ENCODE measurements at places on chromosomes 5 and 9. TPM values are rescaled to one million over a fixed set of nuclear protein-coding genes. Genes with fewer than 3 reads are reported as not detected.

DNA sequence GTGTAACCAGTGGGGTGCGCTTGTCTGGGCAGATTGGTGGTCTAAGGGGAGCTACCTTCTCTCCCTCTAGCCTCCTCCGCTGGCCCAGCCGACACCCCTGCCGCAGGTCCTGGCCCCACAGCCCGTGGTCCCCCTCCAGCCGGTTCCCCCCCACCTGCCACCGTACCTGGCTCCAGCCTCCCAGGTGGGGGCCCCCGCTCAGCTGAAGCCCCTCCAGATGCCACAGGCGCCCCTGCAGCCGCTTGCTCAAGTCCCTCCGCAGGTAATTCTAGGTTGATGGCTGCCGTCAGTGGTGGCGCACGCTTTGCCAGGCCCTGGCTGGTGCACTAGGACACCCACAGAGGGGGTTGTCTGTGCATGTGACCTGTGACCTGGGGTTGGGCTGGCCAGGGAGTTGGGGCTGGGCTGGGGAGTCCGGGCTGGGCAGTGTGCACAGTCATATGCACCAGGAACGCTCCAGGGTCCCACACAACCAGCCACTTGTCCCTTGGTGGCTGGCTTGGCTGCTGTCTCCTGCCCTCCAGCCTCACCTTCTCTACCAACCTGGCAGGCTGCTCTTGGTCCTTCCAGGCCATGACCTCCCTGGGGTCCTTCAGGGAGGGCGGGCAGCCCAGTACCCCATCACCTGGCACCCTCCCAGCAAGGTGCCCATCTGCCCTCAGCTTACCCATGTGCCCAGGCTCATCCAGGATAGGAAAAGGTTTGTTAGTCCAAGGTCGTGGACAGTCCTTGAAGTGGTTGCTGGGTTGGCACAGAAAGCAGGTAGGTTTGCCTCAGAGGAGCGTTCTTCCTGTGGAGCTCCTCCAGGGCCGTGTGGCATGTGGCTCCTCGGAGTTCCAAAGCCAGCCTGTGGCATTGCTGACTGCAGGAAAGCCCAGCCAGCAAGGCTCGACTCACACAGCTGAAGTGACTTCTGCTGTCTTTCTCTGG lies 73.2 kb downstream of the WNK2 start:
- DNase-seq, result peak; percentile 50
- H3K27ac ChIP-seq, result no peak overlapping the region
- no peaks in the 10 kb centered on the region for H3K36me3 ChIP-seq
- no peak overlapping the region for H3K4me3 ChIP-seq
- no peaks in the 10 kb centered on the region for H3K4me1 ChIP-seq

DNA sequence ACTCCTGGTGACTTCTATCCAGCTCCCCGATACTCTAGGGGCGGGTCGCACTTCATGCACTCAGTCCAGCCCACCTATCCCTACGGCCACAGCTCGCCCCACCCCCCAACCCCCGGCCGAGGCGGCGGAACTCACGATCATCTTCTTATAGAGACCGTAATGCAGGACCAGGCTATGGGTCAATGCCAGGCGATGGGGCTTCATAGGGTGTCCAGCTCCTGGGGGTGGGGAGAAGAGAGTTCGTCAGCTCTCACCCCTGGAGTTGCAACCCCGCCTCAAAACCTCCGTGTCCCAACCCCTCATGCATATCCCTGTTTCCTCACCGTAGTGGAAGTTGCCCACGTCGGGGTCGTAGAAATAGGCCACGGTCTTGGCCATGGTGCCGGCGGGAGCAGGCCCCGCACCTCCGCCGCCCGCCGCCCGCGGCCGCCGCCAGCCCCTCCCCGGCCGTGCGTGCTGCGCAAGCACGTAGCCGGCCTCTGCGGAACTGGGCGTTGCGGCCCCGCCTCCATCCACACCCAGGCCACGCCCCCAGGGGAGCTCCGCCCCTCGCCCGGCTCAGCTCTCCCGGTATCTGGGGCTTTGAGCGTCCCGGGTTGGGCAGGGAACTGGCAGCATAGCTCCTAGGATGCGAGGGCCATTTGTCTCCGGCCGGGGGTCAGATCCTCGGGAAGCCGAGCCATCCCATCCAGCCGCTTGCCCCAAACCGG lies at the start of the genes HDAC3 and RELL2:
HDAC3 (minus strand) TSS at position 437 of the 710 bp plus-strand sequence; CDS start at position 378, 59 bp downstream.
RELL2 (plus strand) TSS at position 585 of the 710 bp plus-strand sequence. CDS start 1,229 bp downstream, outside the sequence.
- peaks cover 7% of the 10 kb centered on the region for H3K27me3 ChIP-seq
- peaks cover 42% of the 10 kb centered on the region for H3K4me1 ChIP-seq
- H3K4me3 ChIP-seq, result peak within 1 kb of the TSS; percentile 88
- peak within 1 kb of the TSS; percentile 76 for H3K27ac ChIP-seq

GRCh38 chr9:33165263-33166151 lies 1.6 kb downstream of the B4GALT1 start:
- peak overlapping the region; percentile 98 for H3K4me3 ChIP-seq
- H3K4me1 ChIP-seq, result peaks cover 66% of the 10 kb centered on the region
- no peaks in the 10 kb centered on the region for H3K27me3 ChIP-seq
- H3K36me3 ChIP-seq, result no peaks in the 10 kb centered on the region
- peak overlapping the region; percentile 83 for H3K27ac ChIP-seq

DNA sequence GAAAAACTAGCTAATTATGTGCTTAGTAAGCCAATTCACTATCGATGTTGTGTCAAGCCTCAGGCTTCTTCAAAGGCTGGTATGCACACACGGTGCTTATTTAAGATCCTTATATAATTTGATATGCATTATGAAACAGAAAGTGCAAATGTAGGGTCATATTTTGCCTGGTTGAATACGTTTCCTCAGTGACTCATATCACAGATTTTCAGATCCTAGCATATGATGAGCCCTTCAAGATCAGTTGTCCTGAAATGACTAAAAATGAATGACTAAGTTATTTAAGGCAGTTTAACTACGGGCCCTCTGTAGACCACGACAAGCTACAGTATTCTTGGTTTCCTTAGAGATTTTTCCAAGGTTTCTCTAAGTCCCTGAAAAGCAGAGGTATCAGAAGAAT lies 778.3 kb downstream of the PRELID2 start:
- H3K27ac ChIP-seq, result no peak overlapping the region
- H3K4me1 ChIP-seq, result no peaks in the 10 kb centered on the region
- H3K36me3 ChIP-seq, result no peaks in the 10 kb centered on the region
- DNase-seq, result no peak

DNA sequence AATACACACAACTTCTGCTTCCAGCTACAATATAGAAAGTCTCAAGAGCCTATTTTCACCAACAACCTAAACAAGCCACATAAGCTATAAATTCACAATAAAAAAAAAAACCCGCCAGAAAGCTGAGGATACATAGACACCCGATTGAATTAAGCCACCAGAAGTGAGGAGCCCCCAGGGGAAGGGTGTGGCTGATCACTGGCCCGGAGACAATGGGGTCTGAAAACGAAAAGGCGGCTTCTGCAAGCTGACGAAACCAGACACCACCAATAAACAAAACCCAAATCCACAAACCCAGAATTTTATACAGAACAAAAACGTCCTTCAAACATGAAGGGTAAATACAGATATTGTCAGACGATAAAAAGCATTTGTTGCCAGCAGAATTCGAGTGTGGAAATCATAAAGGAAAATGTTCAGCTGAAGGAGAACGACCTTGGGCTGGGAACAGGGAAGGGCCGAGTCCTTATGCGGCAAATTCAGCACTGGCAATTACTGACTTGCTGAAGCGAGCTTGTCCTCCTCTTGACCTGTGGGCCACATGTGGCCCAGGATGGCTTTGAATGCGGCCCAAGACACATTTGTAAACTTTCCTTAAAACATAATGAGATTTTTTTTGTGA lies 39.6 kb upstream of the CEP72 start:
- no peak overlapping the region for H3K4me3 ChIP-seq
- H3K36me3 ChIP-seq, result no peaks in the 10 kb centered on the region
- H3K4me1 ChIP-seq, result no peaks in the 10 kb centered on the region
- H3K27me3 ChIP-seq, result peaks cover 8% of the 10 kb centered on the region

The UQCRQ gene
- total RNA-seq, result 113 TPM

Data from sigmoid colon (tissue), 7 donors.